Activated CD4-positive, alpha-beta T cell treated with anti-CD3 and anti-CD28 coated beads, Interleukin-2, amount 10 ng/mL, durations not matched to agents 24 days and 14 days (primary cell): ENCODE measurements at places on chromosomes 3 and 15. TPM values are rescaled to one million over a fixed set of nuclear protein-coding genes. Genes with fewer than 3 reads are reported as not detected.

Gene HGD
- total RNA-seq = 0.19 and 0.24 TPM in 2 replicates

DNA sequence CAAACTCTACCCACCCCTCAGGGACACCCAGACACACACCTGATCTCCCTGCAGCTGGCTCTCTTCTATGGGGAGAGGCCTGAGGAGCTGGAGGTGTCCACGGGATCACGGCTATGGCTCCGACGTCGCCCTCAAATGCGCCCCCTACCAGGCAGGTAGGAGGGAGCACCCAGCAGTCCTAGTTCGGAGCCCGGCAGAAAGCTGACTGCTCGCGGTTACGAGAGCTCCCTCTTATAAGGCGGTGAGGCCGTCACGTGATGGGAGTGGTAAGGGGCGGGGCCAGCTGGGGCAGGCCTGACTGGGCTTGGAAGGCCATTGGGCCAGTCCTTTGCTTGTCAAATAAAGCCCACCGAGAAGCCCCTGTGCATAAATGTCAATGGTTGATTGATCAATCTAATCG is at the start of gene PRR20G:
TSS of gene PRR20G (minus strand) at position 207 of the 400 bp plus-strand sequence. CDS start 681 bp downstream, outside the sequence.
- no peak within 1 kb of the TSS for H3K27ac ChIP-seq
- H3K27me3 ChIP-seq = no peaks in the 10 kb centered on the region
- H3K36me3 ChIP-seq = no peaks in the 10 kb centered on the region
- no peak within 1 kb of the TSS for H3K4me3 ChIP-seq
- H3K4me1 ChIP-seq = no peaks in the 10 kb centered on the region

GRCh38 chr15:52057996-52058395 is 39.0 kb downstream of the MAPK6 start:
- no peak overlapping the region for H3K27ac ChIP-seq
- H3K27me3 ChIP-seq = no peaks in the 10 kb centered on the region
- no peak for DNase-seq
- H3K4me1 ChIP-seq = peaks cover 2% of the 10 kb centered on the region
- peaks cover 37% of the 10 kb centered on the region for H3K36me3 ChIP-seq

- H3K36me3 ChIP-seq = peaks cover 9% of the 10 kb centered on the region
- H3K27ac ChIP-seq = no peak overlapping the region
- no peaks in the 10 kb centered on the region for H3K4me1 ChIP-seq
- H3K4me3 ChIP-seq = no peak overlapping the region
- no peaks in the 10 kb centered on the region for H3K27me3 ChIP-seq
Observed at GRCh38 chr3:122754929-122755328, 38.7 kb downstream of the HSPBAP1 start.
